Activated T-cell treated with anti-CD3 and anti-CD28 coated beads, Interleukin-2, amount 50 U/mL, for 24 hours (primary cell): ENCODE measurements at places on chromosomes 4 and X.

DNA sequence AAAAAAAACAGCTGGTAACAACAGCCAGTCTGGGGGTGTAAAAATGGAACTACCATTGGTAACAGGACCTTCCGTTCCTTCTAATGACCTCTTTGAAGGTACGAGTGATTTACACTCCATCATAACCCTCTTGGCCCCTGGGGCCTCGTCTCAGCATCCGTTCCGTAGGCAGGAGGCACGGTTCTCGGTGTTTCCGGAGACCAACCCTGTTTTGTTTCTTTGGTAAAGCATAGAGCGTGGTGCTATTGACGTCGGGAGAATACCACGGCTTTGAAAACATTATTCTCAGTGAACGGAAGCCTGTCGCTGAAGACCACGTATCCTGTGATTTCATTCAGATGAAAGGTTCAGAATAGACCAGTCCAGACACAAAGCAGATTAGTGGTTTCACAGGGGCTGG is 198.9 kb downstream of the ASMT start:
- no peaks in the 10 kb centered on the region for H3K4me1 ChIP-seq
- peaks cover 9% of the 10 kb centered on the region for H3K27me3 ChIP-seq
- H3K27ac ChIP-seq, result no peak overlapping the region
- H3K36me3 ChIP-seq, result no peaks in the 10 kb centered on the region
- H3K4me3 ChIP-seq, result no peak overlapping the region
- DNase-seq, result no peak

DNA sequence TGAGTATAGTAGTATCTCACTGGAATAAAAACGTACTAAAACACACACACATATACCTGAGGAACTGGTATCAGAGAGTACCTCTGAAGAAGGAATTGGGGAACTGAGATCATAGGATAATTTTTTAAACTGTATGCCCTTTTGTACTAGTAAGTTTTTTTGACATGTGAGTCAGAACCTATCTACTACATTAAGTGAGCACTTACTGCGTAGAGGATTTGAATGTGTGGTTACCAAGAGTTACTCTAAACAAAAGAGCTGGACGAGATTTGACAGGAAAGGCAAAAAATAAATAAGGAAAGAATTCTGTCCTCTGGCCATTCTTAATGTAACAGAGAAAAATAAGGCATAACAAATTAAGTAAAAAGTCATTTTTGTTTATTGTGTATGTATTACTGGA is 546.5 kb upstream of the FAT1 start:
- no peaks in the 10 kb centered on the region for H3K36me3 ChIP-seq
- H3K27ac ChIP-seq, result no peak overlapping the region
- no peaks in the 10 kb centered on the region for H3K27me3 ChIP-seq
- no peak overlapping the region for H3K4me3 ChIP-seq
- H3K4me1 ChIP-seq, result no peaks in the 10 kb centered on the region

DNA sequence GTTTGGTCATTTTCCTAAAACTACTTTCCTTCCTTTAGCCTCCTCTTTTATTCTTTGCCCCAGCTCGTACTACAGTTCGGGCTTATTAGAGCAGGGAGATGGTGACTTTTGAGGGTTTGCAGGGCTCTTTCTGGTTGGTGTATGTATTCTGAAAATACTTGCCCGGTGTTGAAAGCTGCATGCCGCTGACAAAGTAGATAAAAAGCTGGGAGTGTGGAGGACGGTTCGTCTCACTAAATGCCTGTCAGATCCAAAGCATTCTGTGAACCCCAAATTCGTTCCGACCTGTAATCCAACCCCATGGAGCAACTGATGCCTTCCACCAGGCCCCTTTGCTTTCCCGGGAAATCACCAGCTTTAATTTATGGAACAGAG is 19.2 kb downstream of the TRIM2 start:
- H3K27me3 ChIP-seq, result peaks cover 28% of the 10 kb centered on the region
- DNase-seq, result no peak
- peaks cover 35% of the 10 kb centered on the region for H3K4me1 ChIP-seq
- H3K36me3 ChIP-seq, result no peaks in the 10 kb centered on the region

DNA sequence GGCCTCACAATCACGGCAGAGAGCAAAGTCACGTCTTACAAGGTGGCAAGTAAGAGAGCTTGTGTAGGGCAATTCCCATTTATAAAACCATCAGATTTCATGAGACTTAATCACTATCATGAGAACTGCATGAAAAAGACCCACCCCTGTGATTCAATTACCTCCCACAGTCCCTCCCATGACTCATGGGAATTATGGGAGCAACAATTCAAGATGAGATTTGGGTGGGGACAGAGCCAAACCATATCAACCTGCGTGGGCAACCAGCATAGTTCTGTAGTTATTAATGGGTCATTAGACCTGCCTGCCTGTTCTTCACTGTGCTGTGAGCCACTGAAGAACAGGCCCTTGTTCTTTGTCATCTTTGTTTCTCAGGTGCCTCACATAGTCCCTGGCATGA is 593.7 kb upstream of the BOD1L1 start:
- no peaks in the 10 kb centered on the region for H3K36me3 ChIP-seq
- DNase-seq, result no peak
- no peaks in the 10 kb centered on the region for H3K4me1 ChIP-seq
- H3K27ac ChIP-seq, result no peak overlapping the region
- H3K4me3 ChIP-seq, result no peak overlapping the region

DNA sequence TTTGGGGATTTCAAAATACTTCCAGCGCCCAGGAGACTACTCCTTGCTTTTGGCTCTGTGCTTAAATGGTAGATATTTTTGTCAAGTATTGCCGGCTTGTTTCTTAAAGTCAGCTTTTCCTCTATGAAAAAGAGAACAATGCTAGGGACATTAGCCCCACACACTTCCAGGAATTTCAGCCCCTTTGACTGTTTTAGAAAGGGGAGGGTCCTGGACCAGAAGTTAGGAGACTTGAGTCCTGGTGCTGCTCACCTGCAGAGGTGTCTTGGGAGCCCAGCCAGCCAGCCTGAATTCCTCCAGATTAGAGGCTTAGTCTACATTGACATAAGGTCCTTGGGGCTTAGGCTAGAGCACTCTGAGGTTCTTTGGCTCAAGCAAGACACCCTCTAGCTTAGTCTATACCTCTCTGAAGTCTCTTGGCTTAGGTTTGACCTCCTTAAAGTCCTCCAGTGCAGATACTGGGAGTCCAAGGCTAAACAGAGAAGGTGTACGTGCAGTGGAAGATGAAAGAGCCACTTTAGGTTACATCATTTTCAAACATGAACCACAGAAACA is 1.6 kb upstream of the SETD7 start:
- H3K4me1 ChIP-seq, result peaks cover 62% of the 10 kb centered on the region
- peak overlapping the region; percentile 93 for H3K4me3 ChIP-seq
- peaks cover 13% of the 10 kb centered on the region for H3K27me3 ChIP-seq
- peaks cover 15% of the 10 kb centered on the region for H3K36me3 ChIP-seq

DNA sequence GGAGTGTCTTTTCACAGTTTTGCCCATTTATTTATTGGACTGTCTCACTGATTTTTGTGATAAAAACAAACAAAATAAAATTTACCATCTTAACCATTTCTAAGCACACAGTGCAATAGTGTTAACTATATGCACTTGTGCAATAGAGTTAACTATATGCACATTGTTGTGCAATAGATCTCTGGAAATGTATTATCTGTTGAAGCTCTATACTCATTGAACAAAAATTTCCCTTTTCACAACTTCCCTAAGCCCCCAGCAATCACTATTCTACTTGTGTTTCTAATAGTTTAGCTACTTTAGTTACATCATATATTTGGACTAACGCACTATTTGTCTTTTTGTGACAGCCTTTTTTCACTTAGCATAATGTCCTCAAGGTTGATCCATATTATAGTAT is 59.7 kb upstream of the BEX4 start:
- no peak overlapping the region for H3K4me3 ChIP-seq
- H3K27me3 ChIP-seq, result peaks cover 12% of the 10 kb centered on the region
- H3K4me1 ChIP-seq, result peaks cover 6% of the 10 kb centered on the region
- H3K27ac ChIP-seq, result no peak overlapping the region
- DNase-seq, result no peak

DNA sequence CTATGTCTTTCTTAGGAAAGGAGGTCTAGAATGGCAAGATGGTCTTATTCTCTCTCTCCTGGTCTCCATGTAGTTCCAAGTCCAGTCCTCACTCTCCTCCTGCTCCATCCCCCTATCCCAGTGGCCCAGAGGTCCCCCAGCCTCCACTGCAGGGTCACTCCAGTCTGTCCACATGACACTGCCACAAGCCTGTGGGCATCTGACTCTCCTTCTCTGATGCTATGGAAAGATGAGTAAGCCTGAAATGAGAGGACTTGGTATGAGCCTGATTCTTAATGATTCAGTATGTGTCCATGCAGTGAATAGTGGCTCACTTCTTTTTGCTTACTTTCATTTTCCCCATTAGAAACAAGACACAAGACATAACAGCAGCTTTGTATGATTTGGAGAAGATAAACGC is 516.8 kb upstream of the ADGRL3 start:
- DNase-seq, result no peak
- no peaks in the 10 kb centered on the region for H3K27me3 ChIP-seq
- H3K36me3 ChIP-seq, result no peaks in the 10 kb centered on the region
- no peak overlapping the region for H3K27ac ChIP-seq

DNA sequence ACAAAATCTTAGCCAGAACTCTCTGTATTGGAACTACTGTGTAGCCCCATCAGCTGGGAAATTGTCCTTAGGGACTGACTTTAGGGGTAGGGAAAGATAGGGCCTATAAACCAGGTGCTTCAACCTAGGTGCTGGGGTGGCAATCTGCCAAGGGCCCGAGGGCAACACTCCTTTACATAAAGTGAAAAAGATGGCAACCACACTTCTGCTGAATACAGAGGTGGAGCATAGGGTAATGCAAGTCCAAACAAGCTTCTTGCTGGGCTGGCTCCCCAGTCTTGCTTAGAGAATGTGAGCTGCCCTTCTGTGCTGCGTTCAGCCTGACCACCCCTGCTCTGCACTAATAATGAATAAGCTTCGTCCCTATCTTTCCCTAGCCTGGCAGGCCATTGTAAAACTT is 9.8 kb downstream of the ZBTB33 start:
- no peak overlapping the region for H3K4me3 ChIP-seq
- DNase-seq, result no peak
- peaks cover 17% of the 10 kb centered on the region for H3K27me3 ChIP-seq
- no peak overlapping the region for H3K27ac ChIP-seq
- peaks cover 24% of the 10 kb centered on the region for H3K36me3 ChIP-seq

DNA sequence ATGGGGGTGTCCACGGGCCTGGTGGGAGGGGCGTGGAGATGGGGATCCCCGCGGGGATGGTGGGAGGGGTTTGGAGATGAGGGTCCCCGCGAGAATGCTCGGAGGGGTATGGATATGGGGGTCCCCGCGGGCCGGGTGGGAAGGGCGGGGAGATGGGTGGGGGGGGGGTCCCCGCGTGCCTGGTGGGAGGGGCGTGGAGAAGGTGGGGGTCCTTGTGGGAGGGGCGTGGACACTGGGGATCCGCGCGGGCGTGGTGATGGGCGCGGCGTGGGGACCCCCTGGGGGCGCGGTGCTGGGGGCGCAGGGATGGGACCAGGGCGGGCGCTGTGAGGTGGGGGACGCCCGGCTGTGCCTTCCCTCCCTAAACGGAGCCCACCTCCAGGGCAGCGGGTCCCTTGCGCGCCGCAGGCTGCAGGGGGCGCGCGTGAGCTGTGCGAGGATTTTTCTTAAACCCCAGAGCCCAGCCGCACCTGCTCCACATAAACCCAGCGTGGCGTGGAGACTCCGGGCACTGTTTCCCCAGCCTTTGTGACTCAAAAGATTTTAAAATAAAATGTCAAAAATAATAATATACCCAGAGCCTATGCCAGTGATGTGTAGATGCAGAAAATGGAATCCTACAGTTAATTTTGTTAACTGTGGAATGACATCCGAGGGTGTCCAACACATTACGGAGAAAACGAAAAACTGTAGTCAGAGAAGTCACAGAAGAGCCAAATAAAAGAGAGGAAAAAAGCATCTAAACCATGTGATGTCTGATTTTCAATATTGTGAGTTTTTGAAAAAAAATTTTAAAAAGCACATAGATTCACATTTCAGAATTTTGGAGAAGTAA is 1.5 kb upstream of the ASMTL start:
- H3K4me1 ChIP-seq, result peaks cover 22% of the 10 kb centered on the region
- DNase-seq, result peak; percentile 98
- peak overlapping the region; percentile 83 for H3K27ac ChIP-seq
- H3K27me3 ChIP-seq, result no peaks in the 10 kb centered on the region
- peaks cover 11% of the 10 kb centered on the region for H3K36me3 ChIP-seq
- H3K4me3 ChIP-seq, result peak overlapping the region; percentile 66

DNA sequence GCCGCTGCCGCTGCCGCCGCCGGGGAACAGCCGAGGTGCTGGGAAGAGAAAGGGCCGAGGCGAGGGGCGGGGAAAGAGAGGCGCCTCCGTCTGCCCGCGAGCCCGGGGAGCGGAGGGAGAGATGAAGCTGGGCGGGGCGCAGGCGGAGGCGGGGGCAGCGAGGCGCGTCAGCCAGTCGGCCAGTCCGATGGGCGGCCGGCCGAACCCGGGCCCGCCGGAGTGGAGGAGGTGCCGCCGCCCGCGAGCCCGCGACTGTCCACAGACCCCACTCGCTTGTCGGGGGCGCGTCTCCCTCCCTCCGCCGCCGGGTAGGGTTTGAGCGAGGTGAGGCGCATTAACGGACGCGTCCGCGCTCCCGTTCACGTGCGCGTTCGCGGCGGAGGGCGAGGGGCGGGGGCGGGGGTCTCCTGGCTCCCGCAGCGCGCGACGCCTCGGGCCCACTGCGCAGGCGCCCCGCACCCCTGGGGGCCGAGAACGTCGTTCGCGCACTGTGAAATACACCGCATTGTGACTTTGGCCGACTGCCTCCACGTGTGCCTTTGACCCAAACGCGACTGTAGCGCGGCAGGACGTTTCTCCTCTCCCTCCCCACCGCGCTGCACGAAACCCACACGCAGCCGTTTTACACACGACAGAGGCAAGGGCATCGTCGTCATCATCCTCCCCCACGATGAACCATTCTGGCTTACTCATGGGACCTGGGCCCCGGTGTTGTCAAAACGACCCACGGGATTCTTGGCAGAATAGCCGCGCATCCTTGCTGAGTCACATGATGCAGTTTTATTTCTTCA is at the start of gene NUDT11:
TSS of gene NUDT11 (minus strand) at position 92 of the 791 bp plus-strand sequence. CDS start 148 bp downstream, outside the sequence.
- H3K27ac ChIP-seq, result peak within 1 kb of the TSS; percentile 82
- peak within 1 kb of the TSS; percentile 79 for H3K4me3 ChIP-seq
- DNase-seq, result peak; percentile 66
- H3K27me3 ChIP-seq, result peaks cover 71% of the 10 kb centered on the region

DNA sequence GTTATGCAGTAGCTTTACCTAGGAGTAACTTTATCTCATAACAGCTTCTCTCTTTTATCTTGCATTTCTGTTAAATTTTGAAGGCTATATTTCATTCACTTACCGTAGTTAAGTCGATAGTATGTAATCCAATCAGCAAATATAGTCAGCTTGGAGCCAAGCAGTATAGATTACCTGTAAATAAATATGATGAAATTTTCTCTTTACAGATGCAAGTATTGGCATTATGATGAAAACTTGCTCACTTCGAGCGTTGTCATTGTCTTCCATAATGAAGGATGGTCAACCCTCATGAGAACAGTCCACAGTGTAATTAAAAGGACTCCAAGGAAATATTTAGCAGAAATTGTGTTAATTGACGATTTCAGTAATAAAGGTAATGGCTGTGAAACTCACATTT is 42.3 kb downstream of the HMGB2 start:
- DNase-seq, result no peak
- no peak overlapping the region for H3K4me3 ChIP-seq
- peaks cover 7% of the 10 kb centered on the region for H3K36me3 ChIP-seq
- H3K4me1 ChIP-seq, result peaks cover 15% of the 10 kb centered on the region
- H3K27ac ChIP-seq, result no peak overlapping the region
- no peaks in the 10 kb centered on the region for H3K27me3 ChIP-seq

- no peak for DNase-seq
- H3K27ac ChIP-seq, result no peak overlapping the region
- H3K36me3 ChIP-seq, result no peaks in the 10 kb centered on the region
- no peak overlapping the region for H3K4me3 ChIP-seq
- no peaks in the 10 kb centered on the region for H3K4me1 ChIP-seq
Observed at GRCh38 chr4:110977554-110977953, 354.7 kb upstream of the PITX2 start.
